GM12891 (cell line): ENCODE measurements at places on chromosomes 1 and 21.

GRCh38 chr1:17828991-17829390 lies 73.9 kb downstream of the ACTL8 start:
- no peak for DNase-seq

DNA sequence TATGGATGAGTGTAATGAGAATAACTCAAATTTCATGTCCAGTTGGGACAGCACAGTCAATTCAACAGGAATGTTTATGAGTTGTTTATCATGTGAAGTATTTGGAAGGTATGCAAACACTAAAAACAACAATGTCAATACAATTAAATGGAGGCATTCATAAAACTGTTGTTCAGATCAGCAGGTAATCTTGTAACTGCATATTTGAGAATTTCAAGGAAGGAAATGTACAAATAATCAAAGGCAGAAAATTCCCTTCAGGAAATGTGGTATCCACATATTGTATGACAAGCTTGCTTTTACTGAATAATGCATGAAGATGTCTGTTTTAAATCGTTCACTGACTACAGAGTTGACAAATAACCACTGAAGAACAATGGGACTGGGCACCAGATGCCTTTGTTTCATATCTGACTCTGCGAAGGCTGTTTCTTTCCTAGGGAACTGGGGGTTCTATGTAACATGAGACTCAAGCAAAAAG lies 198.3 kb downstream of the LTN1 start:
- no peak for DNase-seq

DNA sequence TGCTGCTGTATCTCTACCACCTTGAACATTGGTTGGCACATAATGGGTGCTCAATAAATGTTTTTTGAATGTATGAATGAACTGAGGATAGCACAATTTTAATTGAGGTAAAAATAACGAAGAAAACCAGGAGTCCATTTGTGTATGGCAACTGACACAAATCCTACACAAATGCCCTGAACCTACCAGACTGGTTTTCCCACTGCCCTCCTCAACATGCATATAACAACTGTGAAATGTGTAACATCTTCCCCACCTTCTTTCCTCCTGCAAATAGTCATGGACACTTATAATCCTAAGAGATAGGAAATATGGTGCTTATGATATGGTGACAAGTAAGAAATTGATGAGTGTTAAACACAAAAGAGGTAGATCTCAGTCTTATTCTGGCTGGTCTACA lies 9.9 kb upstream of the LMO4 start:
- no peak for DNase-seq

GRCh38 chr1:34320053-34320669 lies 143.5 kb downstream of the C1orf94 start:
- DNase-seq: no peak
